ENCODE measurements at places on chromosomes 3 and 15.

- DNase-seq, result no peak
These were observed 21.4 kb downstream of the SIAH2 start for GRCh38 chr3:150741497-150742140.

GRCh38 chr3:183290216-183290615, 37.2 kb downstream of the B3GNT5 start:
- DNase-seq, result no peak

GRCh38 chr3:159879598-159879997, 109.0 kb upstream of the IL12A start:
- DNase-seq, result no peak

DNA sequence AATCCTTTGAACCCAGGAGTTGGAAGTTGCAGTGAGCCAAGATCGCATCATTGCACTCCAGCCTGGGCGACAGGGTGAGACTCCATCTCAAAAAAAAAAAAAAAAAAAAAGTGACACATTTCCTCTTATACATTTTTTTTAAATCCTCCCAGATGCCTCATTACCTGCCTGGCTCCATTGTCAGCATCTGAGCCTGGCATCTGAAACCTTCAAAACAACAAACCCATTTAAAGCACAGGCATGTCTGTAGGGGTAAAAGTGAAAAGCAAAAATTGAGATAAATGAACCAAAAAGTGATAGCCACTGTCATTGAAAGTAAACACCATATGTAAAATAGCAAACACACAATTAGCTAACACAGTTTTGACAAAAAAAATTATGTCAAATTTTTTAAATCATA, 38.6 kb downstream of the OSBPL10 start:
- no peak for DNase-seq

DNA sequence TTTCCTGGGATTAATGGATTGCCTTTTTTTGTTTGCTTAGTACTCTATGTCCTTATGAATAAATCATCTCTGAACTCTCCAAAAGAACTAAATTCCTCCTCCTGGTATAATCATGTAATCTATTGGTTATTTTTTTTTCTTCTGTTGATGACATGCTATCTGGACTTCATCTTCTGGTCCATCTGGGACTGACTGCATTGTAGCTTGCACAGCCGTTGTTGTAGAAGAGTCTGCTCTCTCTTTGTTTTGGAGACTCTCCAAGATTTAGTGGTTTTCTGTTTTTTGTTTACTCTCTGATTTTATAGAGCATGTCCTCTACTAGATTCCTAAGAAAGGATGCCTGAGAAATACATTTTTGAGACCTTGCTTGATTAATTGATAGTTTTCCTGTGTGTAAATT, 19.1 kb downstream of the IREB2 start:
- DNase-seq, result no peak

All from suppressor macrophage treated with lipopolysaccharide for 4 hours (primary cell).